ENCODE measurements at places on chromosomes 2 and 18.

DNA sequence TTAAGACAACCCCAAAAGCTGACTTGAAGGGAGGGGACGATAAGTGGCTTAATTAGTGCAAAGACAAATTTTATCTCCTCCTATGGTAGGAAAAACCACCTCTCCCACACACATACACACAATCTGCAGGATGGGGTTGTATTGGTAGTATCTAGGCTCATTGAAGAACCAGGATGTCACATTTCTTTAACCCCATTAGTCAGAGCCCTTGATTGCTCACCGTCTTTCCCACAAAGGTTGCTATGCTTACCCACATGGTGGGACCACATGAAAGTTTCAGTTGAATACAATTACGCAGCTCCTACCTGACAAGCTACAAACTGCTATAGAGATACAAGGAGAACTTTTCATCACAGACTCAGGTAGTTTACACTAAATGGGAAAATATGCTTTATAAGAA is 765.0 kb upstream of the CELF4 start:
- no peak for DNase-seq

DNA sequence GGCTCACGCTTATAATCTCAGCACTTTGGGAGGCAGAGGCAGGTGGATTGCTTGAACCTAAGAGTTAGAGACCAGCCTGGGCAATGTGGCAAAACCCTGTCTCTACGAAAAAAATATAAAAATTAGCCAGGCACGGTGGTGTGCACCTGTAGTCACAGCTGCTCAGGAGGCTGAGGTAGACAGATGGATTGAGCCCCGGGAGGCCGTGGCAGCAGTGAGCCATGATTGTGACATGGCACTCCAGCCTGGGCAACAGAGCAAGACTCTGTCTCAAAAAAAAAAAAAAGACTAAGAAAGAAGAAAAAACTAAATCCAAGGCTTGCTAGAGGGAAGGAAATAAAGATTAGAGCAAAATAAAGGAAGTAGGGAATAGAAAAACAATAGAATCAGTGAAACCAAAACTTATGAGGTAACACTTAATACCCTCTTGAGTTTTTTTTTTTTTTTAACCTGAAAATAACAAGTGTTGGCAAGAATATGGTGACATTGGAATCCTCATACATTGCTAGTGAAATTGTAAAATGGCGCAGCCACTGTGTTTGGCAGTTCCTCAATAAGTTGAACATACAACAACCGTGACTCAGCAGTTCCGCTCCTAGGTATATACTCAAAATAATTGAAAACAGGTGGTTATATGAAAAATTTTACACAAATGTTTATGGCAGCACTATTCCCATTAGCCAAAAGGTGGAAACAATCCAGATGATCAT is 85.2 kb downstream of the EML4 start:
- no peak for DNase-seq

- DNase-seq, result no peak
These were observed 237.5 kb downstream of the ICOS start for GRCh38 chr2:204174034-204174433.

DNA sequence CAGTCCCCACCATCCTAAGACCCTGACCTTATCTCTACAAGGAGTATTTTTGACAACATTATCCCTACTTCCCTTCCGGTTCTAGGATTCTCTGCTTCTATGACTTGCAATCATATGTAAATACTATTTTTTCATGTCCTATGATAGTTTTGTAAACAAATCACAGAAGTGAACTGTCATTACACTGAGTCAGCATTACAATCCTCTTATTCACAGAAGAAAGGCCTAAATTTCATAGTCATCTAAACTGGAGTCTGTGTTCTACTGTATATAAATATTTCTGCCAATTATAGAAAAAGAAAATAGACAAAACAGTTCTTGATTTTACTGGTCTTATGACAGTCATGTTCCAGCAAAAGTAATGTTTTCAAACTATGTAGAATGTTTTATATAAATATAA is 265.1 kb downstream of the NCKAP5 start:
- DNase-seq, result no peak

DNA sequence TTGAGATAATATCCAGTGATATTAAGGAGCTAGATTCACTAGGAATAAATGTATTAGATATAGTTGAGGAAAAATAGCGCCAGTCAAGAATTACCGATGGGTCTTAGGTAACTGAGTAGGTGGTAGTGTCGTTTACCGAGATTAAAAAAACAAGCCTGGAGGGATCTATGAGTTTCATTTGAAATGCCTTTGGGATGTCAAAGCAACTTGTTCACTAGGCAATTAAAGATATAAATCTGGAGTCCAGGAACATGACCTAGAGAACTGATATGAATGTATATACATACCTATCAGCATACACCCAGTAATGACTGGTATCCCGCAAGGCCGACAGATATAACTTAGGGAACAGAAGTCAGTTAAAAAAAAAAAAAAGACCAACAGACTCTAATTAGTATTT is 29.2 kb upstream of the MAP4K3 start:
- DNase-seq, result no peak

DNA sequence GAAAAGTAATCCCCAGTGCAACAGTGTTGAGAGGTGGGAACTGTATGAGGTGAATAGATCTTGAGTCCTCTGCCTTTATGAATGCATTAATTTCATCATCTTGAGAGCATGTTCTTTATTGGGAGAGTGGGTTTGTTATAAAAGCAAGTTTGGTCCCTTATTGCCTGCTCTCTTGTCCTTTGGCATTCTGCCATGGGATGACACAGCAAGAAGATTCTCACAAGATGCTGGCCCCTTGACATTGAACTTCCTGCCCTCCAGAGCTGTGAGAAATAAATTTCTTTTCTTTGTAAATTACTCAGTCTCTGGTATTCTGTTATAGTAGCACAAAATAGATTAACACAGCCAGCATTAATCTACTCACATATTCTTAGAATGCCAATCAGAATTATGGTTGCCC is 108.6 kb downstream of the EHBP1 start:
- DNase-seq, result no peak

GRCh38 chr2:25981596-25982272 is 563 bp downstream of the KIF3C start:
- no peak for DNase-seq

DNA sequence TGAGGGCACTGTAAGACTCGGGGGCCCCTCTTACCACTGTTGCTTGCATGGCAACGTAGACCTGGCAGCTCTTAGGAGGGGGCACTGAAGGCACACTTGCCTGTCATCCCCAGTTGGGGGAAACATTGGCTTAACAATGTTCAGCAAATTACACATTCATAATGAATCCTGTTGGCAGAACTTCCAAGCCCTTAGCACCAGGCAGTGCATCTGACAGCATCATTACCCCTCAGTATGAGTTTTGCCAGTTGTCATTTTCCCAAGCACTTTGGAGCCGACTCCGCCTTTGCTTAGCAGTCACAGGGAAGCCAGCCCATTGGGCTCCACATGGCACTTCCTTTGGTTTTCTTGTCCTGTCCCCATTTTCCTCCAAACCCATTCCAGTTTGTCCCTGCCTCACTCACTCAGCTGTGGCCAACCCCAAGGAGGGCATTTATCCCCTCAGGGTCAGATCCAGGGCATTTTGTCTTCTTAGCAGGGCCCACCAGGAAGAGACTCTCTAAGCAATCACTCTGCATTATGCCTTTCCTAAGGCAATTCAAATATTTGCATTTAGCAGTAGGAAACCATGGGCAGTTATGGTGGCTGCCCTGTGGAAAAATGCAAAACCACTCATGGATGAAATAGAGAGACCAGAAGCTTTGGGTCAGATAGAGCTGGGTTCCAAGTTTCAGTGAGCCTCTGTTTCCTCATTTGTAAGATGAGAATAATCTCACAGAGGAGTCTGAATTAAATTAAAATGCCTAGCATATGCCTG is 73.9 kb downstream of the VSNL1 start:
- DNase-seq, result no peak

DNA sequence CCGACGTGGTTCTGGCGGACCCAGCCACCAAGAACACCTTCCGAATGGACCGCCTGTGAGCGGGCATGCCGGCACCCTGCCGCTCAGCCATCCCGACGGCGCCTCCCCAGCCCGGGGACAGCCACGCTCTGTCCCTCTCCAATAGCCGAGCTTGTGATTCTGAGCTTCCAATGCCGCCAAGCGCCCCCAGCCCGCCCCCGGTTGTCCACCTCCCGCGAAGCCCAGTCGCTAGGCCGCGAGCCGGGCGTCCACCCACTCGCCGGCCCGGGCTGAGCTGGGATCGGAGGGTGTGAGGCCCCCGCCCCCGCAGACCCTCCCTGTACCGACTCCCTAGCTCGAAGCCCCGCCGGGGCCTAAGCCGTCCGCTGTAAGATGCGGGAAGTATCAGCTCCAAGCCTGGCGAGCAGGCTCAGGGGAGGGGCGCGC is 1195.1 kb upstream of the CHAC2 start:
- DNase-seq, result no peak

GRCh38 chr2:170530284-170530745 is 184.8 kb upstream of the SP5 start:
- DNase-seq, result peak; percentile 85

- no peak for DNase-seq
These were observed 31.4 kb upstream of the CTLA4 start for GRCh38 chr2:203835892-203836800.

GRCh38 chr18:44601447-44601846 is 79.2 kb upstream of the SETBP1 start:
- DNase-seq, result no peak

DNA sequence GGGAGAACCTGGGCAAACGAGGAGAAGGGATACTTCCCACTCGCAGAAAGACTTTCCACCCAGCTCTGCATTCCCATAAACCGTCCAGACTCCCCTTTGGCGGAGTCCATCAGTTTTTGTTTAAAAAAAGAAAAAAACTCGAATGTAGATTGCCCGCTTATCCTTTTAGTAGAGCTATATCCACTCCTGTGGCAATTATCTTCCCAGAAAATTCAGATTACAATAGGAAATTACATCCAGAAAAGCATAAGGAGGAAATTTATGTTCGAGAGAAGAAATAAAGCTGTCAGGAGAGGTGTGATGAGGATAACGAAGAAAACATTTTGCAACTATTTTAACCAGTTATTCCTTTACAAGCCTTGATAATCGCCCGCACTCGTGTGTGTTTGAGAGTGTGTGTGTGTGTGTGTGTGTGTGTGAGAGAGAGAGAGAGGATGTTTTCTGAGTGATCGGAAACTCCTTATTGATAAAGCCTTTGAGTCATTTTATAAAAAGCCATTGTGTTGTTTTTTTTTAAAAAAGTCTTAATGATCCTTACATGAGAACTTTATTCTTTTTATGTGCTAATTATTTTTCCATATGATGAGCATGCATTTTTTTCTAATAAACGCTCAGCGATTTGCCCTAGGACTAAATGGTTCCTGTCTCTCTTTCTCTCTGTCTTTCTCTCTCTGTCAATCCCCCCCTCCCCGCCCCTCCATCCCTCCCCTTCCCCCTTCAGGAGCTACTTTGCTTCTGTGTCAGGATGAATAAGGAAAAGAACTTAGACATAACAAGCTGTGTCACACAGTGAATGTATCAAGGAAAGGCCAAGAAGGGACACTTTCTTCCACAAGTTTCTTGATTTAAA is 1.1 kb upstream of the PPP3R1 start:
- no peak for DNase-seq

- DNase-seq, result no peak
These were observed 437.9 kb upstream of the PIK3C3 start for GRCh38 chr18:41517142-41517541.

DNA sequence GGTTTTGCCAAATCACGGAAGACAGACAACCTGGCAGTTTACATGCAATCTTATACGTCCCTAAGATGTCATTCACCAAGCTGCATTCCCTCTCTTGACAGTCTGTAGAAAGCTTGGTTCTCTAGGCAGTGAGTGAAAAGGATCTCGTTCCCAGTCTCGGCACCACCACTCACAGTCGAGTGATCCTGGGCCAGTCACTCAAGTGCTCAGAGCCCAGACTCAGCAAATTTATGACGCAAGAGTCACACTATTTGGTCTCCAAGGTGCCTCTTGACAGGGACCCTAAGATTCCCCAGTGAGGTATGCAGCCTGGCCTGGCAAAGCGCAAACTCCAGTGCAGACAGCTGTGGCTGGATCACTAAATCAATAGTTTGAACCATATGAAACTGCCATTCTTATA is 77.9 kb downstream of the EIPR1 start:
- no peak for DNase-seq

DNA sequence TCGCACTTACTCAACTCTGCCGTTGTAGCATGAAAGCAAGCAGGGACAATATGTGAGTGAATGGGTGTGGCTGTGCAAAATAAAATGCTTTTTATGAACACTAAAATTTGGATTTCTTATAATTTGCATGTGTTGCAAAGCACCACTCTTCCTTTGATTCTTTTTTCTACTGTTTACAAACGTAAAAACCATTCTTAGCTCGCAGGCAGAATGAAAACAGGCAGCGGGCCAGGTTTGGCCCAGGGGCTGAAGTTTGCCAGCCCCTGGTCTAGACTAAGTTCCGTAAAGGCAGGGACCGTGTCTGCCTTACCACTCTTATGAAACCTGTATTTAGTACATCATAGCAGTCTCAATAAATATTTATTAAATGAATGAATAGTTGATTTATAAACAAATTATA is 83.7 kb upstream of the SPATS2L start:
- no peak for DNase-seq

- no peak for DNase-seq
These were observed 107.5 kb downstream of the MSTN start for GRCh38 chr2:189954989-189955388.

DNA sequence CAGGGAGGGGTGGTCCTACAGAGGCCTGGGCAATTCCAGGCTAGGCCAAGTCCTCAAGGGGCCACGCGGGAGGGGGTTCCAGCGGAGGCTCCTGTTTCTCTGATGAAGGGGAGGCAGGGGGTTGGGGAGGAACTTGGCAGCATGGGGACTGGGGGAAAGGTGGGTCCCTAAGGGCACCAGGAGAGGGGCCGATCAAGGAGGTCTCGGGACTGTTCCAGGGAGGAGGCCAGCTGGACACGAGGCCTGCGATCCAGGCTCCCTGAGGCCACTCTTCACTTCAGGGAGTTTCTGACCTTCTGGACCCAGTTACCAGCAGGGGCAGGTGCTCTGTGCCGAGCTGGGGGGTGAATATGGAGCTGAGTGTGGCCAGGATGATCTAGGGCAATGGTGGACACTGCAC is 71.5 kb downstream of the ASB1 start:
- DNase-seq, result peak; percentile 43

DNA sequence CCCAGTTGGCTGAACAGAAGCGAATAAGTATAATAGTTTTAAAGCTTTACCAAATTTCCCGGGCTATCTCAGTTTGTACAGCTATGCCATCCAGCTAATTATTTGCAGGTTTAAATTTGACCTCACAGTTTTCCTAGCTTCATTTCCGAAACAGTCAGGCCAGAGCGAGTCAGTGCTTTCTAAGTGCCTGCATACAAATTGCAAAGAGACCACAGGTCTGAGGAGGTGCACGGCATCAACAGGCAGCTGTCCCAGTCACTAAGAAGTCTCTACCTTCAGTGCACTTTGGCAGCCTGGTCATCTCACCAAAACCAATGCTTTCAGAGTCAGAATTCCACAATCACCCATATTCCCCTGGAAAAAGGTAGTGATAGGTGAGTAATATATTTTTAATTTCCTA is 51.9 kb downstream of the LAMA1 start:
- DNase-seq, result no peak

DNA sequence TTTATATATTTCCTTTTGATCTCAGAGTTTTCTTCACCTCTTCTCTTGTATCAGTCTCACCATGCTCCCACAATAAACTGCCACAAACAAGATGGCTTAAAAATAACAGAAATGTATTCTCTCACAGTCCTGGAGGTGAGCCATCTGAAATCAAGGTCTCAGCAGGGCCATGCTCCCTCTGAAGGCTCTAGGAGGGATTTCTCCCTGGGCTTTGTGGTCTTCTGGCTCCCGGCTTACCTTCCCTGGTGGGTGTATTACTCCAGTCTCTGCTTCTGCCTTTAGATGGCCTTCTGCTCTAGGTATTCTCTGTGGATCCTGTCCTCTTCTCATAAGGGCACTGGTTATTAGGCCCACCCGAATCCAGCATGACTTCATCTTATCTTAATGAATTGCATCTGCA is 994.7 kb upstream of the POU3F3 start:
- no peak for DNase-seq

All from coronary artery (tissue), 2 donors.